ENCODE measurements at places on chromosomes 6 and 20.
A peak's percentile ranks its signal among the peaks of the same experiment; 100 is the strongest.

GRCh38 chr20:2144850-2145249 lies 43.2 kb downstream of the STK35 start:
- DNase-seq = no peak

DNA sequence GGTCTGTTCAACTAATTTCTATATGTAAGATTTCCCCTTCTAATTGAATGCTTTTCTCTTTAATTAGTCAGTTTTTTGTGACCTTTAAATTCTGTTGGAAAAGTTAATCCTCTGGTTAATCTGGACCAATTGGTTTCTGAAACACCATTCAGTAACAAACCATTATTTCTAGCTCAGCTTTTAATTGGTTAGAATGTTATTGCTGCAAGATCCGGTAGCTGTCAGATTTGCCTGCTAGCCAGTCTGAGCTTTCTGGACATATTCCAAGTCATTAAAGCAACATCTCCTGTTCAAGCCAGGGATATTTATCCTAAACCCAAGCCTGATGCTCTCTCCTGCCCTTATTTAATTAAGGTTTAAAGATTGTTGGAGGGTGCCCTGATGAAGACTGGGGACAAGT lies 55.1 kb upstream of the FBXL4 start:
- DNase-seq = peak; percentile 2

- no peak for DNase-seq
These were observed 6.7 kb downstream of the TMEM151B start for GRCh38 chr6:44276667-44277640.

GRCh38 chr6:149897855-149898744 lies at the start of gene RAET1E:
TSS of gene RAET1E (minus strand) at chr6:149898113. CDS start at chr6:149890901, 7,212 bp downstream.
- DNase-seq = no peak

DNA sequence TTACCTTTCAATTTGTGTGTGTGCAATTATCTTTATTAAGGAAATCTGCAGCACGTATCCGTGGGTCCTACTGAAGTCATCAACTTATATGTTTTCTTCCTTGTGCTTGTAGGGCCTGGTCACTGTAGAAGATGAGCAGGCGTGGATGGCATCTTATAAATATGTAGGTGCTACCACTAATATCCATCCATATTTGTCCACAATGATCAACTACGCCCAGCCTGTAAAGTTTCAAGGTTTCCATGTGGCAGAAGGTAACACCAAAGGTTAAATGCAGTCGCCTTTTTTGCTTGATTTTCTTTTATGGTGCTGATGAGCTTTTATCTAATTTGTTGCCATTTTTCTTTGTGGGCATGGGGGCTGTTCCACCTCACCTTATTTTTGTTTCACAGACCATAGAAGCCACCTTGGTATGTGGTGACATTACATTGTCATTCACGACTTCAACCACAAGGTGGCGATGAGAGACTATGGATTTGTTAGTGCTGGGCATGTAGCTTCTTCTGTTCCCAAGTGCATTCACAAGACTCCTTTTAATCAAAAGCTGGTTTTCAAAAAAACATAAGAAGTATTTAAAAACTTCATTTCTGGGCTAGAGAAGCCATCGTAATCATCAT lies 106.5 kb upstream of the LAMP5 start:
- DNase-seq = peak; percentile 71

DNA sequence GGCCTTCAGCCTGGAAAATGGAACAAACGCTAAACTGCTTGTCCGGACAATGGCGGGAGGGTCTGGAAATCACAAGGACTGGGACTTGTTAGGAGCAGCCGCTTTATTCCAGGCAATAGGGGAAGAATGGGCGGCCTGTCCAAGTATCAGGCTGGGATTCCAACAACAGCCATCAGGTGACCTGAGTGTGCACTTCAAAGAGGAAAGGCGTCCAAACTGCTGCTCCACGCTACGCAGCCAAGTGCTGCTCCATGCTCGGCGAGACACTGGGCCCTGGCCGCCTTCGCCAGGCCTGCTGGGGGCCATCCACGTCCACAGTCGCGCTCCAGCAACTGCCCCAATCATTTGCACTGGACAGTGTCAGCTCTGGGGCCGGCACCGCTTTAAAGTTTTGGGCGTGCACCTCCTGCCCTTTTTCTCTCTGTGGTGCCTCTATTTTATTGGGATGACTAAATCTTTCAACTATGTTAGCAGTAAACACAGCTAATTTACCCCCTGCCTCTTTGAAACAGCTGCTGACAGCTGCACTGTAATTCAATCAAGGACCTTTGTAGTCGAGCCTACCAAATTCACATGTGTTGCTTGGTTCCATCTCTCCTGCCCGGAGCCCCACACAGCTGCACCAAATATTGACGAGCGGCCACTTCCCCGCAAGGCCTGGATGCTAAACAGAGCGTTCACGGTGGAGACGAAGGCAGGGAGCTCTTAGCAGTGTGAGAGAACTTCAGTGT lies 98.3 kb downstream of the BMP7 start:
- peak; percentile 94 for DNase-seq

GRCh38 chr6:137936798-137937197 lies 69.7 kb downstream of the TNFAIP3 start:
- DNase-seq = no peak

DNA sequence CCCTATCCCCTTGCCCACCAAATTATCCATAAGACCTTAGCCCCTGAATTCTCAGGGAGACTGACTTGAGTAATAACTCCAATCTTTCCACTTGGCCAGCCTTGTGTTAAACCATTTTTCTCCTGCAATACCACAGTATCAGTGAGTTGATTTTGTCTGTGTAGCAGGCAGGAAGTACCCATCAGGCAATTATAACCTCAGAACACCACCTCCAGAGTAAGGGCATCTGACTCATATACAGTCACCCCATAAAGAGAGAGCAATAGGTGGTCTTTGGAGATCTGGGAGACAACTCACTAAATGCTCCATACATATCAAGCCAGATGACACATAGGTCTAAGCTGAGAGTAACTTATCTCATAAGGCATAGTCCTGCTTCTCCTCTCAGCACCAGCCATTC lies 83.7 kb downstream of the FILIP1 start:
- no peak for DNase-seq

GRCh38 chr6:96468681-96469224 lies 52.9 kb upstream of the UFL1 start:
- DNase-seq = peak; percentile 29

- DNase-seq = peak; percentile 90
These were observed 2.1 kb upstream of the TRERF1 start for GRCh38 chr6:42453654-42454427.
